ENCODE measurements at places on chromosomes 11 and 22.

DNA sequence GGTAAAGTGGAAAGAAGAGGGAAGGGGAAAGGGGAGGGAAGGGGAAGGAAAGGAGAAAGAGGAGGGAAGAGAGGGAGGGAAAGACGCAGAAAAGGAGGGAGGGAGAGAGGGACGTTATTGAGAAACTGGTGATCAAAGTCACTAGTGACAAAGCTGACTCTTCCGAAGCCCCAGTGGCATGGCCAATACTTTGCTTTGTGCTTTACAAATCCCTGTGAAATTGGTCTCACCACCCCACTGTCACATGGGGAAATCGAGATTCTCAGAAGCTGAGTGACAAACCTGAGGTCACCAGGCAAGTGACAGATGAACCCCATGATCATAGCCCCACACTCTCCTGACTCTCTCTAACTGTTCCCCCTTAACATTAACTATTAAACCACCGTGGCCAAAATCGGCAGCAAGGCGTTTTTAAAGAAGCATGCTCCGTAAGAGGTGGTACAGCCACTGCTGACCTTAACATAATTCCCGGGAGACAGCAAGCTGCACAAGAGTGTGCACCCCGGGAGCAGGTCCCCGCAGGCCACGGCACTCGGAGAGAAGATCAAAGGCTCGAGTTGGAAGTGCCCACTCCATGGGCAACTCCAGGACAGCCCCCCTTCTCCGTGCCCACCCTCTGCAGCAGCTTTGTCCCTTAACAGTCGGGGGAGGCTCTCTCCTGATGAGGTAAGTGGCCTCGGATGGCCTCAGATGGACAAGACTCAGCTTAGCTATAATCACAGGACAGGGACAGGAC lies 34.8 kb downstream of the CELSR1 start:
- DNase-seq, result no peak

DNA sequence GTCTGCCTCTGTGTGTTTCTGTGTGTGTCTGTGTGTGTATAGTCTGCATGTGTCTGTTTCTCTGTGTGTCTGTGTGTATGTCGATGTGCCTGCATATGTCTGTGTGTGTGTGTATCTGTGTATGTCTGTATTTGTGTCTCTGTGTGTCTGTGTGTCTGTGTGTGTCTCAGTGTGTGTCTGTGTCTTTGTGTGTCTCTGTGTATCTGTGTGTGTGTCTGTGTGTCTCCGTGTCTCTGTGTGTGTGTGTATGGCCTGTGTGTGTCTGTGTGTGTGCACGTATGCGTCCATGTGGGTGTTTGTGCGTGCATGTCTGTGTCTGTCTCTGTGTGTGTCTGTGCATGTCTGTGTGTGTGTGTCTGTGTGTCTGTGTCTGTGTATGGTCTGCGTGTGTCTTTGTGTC lies 439 bp downstream of the SNX32 start:
- no peak for DNase-seq

- DNase-seq, result no peak
These were observed 38.2 kb upstream of the PAK1 start for GRCh38 chr11:77512092-77512491.

- DNase-seq, result no peak
These were observed 1234.7 kb downstream of the TBC1D22A start for GRCh38 chr22:47997052-47997590.

- DNase-seq, result no peak
These were observed 303.5 kb upstream of the PDGFD start for GRCh38 chr11:104467404-104467803.

- DNase-seq, result no peak
These were observed 3.6 kb upstream of the WT1 start for GRCh38 chr11:32438866-32439489.

DNA sequence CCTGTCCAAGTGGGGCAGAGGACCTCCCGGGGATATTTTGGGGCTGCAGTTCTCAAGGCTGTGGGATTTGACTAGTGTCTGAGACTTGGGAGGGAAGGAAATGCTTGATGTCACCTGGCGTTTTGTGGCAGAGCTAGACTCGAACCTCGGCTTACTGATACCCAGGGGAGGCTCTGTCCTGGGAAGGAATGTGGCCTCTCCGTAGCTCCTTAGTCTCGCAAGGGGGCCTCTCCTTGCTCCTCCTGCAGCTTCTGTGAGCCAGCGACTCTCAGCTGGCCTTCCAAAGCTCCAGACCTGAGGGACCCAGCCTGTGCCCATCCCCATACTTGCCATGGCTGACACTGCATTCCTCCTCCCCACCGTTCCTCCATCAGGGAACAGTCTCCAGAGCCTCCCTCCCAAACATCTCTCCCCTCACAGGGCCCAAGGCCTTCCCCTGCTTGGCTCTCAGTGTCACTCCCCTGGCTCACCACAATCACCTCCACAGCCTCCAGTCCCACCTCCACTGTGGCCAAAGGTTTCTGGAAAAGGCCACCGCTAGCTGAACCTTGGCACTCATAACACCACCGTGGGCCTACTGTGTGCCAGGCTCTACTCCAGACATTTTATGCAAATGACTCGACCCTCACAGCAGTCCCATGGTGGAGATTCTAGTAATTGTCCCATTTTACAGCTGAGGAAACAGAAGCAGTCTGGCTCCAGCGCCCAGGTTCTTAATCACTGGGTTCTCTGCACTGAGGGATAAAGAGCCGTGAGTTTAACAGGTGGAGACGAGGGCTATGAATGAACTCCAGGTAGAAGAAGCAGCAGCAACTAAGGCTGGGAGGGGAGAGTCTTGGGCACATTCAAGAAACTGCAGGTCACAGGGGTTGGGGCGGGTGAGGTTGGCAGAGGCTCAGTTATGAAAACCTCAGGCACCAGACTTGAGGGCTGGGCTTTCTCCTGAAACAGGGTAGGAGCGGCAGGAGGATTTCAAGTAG lies 12.1 kb downstream of the P2RY2 start:
- peak; percentile 31 for DNase-seq

- DNase-seq, result no peak
These were observed 3.0 kb downstream of the TSPAN18 start for GRCh38 chr11:44729713-44730112.

DNA sequence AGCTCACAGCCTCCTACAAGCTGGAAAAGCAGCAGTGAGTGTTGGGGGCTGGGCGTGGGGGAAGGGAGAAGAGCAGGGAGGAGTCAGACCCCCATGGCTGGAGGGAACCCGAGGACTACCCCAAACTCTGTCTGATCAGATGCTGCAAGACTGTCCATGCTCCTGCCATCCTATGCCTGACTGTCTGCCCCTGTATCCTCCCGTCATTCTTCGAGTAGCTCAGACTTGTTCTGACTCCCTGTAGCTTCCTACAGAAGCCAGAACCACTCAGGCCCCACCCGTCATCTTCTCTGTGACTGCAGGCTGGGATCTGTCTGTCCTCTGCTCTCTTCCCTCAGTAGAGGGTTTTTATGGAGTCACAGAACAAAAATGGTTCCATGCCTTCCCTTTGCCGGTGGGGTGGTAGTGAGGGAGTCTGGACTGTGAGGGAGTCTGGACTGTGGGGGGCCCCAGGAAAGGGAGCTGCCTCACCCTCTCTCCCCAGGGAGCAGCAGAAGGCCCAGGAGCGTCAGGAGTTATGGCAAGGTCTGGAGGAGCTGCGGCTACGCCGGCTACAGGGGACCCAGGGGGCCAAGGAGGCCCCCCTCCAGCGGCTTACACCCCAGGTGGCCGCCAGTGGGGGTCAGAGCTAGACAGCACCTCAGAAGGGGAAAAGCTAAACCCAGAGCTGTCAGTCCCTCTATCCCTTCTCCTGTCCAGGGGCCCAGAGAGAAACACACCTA lies 2.3 kb downstream of the GPHA2 start:
- no peak for DNase-seq

GRCh38 chr22:40511604-40512003 lies 124.9 kb downstream of the MRTFA start:
- DNase-seq, result no peak

- DNase-seq, result no peak
These were observed 122.9 kb upstream of the CADM1 start for GRCh38 chr11:115627071-115627470.

DNA sequence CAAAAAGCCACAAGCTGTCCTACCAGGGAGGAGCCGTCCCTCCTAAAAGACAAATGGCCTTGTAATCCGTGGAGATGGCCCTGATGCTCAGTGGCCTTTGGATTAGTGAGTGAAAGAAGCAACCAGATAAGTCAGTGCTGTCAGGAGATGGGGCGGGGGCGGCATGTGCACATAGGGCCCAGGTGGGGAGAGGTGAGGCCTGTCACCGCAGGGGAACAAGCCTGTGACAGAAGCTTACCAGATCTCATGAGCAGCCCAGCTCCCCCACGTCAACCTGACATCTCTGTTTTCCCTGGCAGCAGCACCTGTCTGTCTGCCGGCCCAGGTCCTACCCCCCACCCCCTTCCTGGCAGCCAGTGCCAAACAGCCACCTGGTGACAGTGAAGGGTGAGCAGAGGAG lies 162.6 kb downstream of the BUD13 start:
- DNase-seq, result no peak

- DNase-seq, result no peak
These were observed 84.0 kb upstream of the FGF3 start for GRCh38 chr11:69903211-69903610.

- no peak for DNase-seq
These were observed 6.7 kb downstream of the DSCAML1 start for GRCh38 chr11:117790279-117790678.

- no peak for DNase-seq
These were observed 6.3 kb downstream of the CEND1 start for GRCh38 chr11:783581-784015.

- DNase-seq, result no peak
These were observed 8.2 kb upstream of the CCDC188 start for GRCh38 chr22:20159076-20159475.

DNA sequence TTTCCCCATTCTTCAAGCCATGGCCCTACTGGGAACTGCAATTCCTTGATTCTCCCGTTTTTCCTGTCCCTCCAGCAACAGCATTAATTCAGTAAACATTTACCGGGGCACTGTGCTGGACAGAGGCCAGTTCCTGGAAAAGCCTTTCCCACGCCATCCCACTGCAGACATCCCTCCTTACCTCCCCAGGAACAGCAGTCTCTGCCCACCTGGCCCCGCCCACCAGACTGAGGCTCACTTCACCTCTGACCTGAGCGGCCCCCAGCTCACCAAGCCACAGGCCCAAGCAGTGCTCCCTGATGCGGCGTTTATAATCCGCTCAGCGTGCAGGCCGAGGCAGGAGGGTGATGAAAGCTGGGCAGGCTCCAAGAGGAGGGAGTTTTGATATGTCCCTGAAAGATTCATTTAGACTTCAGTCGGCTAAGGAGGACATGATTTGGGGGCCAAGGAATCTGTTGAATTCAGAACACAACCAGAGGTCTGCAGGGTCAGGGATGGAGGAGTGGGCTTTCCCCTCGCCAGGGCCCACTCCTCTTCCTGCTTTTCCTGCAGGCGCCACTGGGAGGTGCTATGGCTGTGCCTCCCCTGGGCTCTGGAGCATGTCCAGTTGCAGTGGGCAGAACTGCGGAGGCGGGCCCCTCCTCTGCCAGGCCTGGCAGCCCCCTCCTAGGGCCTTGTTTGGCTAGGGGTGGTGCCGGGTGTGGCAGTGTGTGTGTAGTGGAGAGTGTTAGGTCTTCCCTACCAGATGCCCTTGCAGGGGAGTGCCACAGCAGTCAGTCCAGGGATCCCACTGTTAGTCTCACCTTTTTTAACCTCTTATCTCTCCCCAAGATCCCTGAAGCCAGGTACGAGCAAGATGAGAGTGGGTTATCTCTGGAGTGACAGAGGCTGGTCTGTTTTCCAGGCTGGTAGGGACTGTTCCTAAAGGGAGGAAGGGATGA lies 1.4 kb upstream of the TAGLN start:
- no peak for DNase-seq

GRCh38 chr11:22734628-22735345 lies 68.4 kb downstream of the GAS2 start:
- DNase-seq, result no peak

GRCh38 chr11:76642341-76642740 lies 28.2 kb downstream of the LRRC32 start:
- DNase-seq, result no peak

GRCh38 chr22:36549033-36549432 lies 20.1 kb upstream of the EIF3D start:
- DNase-seq, result no peak

DNA sequence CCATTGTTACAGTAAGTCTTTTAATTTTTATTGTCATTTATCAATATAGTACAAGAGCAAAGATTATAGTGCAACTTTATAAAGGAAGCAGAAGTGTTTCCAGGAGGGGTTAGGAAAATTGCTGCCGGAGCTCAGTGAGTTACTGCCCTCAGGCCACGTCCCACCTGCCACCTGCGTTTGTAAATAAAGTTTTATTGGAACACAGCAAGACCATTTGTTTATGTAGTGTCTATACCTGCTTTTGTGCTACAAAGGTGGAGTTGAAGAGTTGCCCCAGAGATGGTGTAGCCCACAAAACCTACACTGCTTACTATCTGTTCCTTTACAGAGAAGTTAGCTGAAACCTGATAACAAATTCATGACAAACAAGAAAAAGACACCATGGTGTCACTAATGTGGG lies 437.8 kb upstream of the B3GAT1 start:
- no peak for DNase-seq

GRCh38 chr11:2290351-2290841 lies 11.3 kb downstream of the C11orf21 start:
- no peak for DNase-seq

DNA sequence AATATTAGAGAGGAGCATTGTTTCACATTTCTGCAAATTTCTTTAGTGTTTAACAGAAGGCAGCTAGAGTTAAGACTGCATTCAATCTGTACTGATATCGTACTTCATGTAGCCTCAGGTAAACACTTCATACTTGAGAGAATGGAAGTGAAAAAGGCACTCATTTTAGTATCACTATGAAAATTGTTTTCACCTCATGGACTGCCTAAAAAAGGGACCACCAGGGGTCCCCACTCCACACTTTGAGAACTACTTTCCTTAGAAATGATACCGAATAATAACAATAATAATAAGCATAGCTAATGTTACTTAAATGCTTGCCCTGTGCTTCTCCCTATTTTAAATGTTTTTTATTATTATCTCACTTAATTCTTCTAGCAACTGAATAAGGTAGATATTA lies 95.1 kb downstream of the BLID start:
- DNase-seq, result no peak

- no peak for DNase-seq
These were observed 3.9 kb upstream of the LMO2 start for GRCh38 chr11:33895752-33896137.

GRCh38 chr11:72812604-72812966 lies 1.6 kb upstream of the ATG16L2 start:
- DNase-seq, result no peak

DNA sequence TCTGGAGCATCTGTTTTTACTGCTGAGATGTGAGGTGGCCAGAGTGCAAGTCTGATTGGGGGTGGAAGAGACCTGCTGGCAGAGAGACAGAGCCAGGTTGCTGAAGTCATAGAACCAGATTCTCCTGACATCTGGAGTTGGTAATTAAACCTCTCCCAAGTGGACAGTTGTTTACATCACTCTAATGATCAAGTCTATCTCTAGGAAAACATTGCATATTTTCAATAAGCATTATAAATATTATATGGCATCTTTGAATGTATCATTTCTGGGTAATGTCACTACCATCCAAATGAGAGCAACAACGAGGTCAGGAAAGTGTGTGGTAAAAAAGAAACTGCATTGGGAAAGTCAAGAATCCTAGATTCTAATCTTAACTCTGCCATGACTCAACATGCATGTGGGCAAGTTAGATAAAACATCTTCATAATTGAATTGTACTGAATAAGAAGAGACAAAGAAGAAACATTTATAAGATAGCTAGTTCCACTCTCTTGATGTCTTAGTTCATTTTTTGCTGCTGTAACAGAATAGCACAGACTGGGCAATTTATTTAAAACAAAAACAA lies 351.2 kb upstream of the API5 start:
- DNase-seq, result no peak

All from RWPE2 (cell line).